ENCODE measurements at places on chromosomes 16 and 17.

DNA sequence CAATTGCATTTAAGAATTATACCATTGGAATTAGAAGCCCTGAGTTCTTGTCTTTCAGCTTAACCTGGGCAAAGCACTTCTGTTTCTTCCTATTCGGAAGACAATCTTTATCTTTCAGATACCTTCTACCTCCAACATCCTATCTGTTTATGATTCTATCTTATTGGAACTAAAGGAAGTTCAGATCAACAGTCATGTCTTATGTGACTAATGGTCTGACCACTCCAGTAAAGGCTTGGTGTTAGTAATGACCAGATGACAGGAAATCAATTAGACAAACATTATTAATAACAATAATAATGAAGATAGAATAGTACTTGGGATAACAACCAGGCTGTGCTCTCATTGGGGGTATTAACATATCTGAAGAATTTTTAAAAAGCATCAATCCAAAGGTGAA lies 11.3 kb downstream of the HS3ST3A1 start:
- no peak for DNase-seq

- no peak for DNase-seq
These were observed 61.3 kb upstream of the FAM20A start for GRCh38 chr17:68662479-68662878.

- no peak for DNase-seq
These were observed 2.0 kb downstream of the RBBP6 start for GRCh38 chr16:24541233-24541933.

DNA sequence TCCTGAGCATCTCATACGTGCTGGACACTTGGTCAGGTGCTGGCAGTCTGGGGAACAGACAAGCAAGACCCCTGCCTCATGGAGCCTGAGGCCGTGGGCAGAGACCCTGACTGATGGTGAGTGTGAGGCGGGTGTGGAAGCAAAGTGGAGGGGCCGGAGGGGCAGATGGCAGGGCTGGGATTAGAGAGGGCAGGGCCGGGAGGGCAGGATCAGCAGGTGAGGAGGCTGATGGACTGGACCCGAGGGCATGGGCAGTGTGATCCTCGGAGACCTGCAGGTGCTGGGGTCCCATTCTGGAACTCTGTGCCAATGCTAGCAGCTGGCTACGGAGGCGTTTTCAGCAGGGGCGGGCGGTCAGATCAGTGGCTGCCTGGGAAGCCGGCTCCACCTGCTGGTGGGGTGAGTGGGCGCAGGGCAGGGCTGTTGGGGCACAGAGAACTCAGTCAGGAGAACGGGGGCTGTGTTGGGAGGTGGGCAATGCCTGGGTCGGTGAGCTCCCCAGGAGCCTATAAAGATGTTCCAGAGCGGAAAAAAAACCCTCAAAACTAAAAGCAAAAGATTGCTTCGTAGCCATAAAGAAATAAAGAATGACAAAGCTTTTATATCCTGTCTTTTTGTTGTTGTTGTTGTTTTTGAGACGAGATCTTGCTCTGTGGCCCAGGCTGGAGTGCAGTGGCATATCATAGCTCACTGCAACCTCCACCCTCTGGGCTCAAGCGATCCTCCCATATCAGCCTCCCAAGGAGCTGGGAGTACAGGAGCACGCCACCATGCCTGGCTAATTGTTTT lies 8.9 kb upstream of the C16orf74 start:
- no peak for DNase-seq

DNA sequence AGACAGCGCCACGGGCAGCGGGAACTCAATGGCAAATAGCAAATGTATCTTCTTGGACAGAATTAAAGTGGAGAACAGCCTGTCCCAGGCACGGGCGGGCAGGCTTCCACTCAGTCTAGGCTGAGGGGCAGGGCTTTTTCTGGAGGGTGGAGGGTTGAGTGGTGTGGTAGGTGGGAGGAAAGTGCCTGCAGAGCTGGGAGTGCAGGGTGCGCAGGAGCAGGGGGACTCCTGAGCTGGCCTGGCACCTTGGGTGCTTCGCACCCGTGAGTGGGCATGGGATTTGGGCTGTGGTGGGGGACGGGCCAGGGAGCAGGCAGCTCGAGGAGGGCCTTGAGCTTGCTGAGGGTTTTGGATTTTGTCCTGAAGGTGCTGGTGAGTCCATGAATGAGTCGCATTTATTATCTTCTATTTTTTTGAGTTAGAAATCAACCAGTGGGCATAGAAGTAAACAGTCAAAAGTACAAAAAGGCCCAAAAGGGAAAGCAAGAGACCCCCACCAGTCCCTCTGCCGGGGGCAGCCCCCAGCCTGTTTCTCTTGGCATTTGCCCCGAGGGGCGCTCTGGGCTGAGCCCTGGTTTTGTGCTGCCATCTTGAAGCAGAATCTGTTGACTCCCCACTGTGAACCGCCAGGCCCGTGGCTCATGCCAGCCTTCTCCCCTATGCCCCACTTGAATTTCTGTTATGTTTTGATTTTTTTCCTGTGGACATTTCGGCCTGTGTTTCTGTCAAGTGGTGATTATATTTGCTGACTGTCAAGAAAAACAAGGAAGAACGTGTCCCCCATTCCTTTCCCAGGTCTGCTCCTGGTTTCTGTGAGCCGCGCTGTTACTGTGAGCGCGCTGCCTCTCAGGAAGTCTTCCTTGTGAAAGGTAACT lies 8.2 kb downstream of the ADORA2B start:
- no peak for DNase-seq

DNA sequence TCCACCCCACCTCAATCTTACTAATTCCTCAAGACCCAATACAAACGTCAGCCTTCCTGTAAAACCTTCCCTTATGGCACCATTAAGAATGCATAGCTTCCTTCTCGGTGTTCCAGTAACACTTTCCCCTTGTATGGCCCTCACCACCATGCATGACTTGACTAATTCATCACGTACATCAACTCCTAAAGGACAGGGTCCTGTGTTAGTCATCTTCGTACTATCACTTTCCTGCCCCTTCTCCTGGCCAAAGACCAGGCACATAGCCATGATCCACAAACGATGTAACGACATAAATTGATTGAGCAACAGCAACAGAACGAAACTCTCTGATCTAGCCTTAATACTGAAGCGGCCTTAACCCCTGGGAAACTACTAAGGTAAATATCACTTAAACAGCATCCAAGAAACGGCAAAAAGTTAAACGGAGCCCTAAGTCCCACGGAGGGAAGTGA lies 612 bp downstream of the PSMD12 start:
- DNase-seq = no peak

DNA sequence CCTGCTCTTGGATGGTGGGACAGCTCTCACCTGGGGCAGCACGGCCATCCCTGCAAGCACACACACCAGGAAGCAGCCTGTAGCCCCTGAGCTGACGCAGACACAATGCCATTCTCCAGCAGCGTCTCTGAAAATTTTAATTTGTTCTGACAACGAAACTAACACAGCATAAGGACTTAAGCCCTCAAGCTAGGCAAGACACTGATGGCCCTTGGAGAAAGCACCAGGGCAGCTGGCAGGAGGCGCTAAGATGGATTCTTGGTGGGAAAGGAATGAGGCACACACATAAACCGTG lies 2.7 kb upstream of the LIMD2 start:
- DNase-seq = no peak

DNA sequence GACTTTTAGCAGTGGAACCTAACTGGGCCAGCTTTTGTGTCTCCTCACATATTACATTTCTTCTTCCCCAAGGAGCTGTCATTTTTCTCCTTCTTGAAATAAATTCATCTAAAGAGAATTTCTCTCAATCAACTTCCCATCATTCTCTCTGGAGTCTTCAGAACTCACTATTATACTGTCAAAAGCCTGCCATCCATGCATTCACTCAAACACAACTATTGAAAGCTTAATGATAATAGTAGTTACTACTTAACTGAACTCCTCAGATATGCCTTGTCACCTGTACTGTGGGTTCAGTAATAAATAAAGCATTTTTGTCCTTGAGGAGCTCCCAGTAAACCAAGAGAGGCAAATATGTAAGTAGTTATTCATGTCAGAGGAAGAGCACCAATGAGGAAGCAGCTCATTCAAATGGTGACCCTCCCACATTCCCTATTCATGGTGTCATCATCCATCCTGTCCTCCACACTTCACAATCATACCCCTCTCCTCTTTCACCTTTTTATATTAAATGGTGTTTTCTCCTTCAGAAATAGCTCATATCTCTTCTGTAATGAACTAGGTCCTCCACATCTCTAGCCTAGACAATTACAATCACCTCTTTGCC lies 162.6 kb downstream of the CA10 start:
- no peak for DNase-seq

DNA sequence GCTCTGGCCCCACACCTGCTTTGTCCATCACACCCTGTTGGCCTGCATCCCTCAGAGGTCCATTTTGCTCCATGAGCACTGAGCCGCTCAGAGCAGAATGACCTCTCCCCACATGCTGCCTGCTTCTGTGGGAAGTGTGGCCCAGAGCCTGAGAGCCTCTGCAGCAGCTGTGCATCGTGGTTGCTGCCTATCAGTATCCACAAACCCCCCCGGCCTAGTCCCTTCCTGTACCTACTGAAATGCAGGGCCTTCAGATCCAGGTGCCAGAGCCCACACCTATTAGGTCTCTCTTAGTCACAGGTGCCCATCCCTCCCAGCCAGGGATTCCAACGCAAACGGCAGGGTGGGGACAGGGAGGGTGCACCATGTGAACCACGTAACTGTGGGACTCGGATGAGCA lies 16.6 kb upstream of the TRPV3 start:
- DNase-seq = no peak

- no peak for DNase-seq
These were observed 39.7 kb downstream of the CUEDC1 start for GRCh38 chr17:57915544-57915943.

- DNase-seq = no peak
These were observed 5.8 kb downstream of the NOTUM start for GRCh38 chr17:81955058-81955681.

DNA sequence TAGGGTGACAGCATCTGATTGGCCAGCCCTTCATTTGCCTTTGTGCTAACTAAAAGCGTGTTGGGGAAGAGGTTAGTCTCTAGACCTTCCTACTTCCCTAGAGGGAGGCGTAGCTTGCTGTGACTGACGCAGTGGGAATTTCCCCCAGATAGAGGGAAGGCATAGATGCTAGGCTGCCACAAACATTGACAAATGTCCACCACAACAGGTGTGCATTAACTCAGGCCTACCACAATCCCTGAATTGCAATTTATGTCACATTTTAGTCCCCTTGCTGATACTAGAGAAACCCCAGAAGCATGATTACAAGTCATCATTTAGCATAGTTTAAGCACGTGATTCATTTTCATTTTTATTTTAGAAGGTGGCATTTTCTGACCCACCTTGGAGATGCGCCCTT lies 76.3 kb upstream of the WSB1 start:
- DNase-seq = no peak

DNA sequence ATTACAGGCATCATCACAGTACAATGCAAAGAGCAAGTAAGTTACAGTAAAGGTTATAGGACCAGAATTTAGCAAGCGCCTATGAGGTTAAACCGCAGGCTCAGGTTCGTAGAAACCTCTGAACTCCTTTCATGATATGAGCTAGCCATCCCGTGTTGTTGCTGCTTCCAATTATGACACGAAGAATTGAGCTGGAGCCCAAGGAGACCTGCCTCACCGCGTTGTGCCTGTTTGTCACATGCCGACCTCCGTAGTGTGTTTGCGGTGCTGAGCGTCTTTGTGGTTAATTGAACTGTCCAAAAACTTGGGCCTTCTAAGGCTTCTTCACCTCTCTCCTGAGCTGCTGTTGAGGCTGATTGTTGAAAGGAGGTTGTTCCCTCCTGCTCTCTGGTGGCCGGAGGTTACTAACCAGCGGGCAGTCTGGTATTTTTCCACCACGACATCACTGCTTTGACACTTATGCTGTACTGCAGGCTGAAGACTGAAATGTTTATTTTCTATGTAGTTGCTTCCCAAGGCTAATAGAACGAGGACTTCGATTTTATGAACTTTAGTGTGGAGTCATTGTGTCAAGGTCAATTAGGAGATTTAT lies 67.5 kb downstream of the SEC14L1 start:
- DNase-seq = no peak

DNA sequence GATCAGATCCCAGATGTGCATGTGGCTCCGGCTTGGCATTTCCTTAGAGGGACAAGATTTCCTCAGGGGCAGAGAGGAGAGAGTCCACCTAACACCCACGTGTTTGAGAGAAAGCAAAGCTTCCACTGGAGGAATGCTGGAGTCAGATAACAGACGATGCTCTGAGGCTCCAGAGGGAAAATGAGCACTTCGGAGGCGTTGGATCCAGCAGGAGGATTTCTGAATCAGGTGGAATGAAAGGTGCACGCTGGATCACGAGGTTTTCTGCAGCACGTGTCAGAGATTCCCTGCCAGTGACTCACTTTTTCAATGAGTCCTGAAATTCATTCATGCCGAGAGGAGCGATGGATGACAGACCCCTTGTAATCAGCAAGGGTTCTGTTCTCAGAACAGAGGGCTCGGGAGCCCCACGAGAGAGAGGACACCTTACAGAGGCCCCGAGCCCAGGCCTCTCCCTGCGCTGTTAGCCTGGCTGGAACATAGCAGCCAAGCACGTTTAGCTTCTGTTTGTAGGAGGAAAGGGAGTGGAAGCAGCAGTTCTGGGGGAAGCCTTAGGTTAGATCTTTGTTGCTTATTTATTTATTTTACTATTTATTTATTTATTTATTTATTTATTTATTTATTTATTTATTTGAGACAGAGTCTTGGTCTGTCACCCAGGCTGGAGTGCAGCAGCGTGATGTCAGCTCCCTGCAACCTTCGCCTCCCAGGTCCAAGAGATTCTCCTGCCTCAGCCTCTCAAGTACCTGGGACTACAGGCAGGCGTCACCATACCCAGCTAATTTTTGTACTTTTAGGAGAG lies 49.3 kb upstream of the JPH3 start:
- DNase-seq = no peak

DNA sequence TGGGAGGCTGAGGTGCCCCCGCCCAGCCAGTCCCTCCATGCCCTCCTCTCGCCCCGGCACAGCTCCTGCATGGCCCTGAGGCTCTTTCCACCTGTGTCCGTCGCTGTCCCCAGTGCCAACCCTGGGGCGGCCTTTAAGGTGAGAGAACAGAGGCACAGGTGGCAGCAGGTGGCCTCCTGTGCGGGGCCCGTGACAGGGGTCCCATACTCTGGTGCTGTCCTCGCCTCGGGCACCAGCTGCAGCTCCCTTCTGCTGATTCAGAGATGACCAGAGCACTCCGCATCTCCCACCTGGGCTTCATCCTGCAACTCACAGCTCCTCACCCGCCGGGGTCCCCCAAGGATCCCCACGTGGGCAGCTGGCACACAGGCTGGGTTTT lies 8.0 kb downstream of the PRSS27 start:
- no peak for DNase-seq

DNA sequence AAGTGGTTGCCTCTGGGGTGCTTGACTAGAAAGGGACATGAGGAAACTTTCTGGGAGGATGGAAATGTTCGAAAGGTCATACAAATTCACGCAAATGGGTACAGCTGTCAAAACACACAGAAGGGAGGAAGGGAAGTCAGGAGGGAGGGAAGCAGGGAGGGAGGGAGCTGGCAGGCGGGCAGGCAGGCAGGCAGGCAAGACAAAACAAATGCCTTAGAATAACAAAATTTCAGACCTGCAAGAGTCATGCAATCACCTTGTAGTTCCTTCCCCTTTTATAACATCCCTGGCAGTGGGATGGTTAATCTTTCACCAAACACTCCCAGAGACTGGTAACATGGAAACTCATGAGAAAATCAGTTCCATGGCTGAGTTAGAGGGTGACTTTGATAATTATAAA lies 189.2 kb downstream of the STX8 start:
- no peak for DNase-seq
